WERI-Rb-1 (cell line): ENCODE measurements at places on chromosomes 11 and 22.

DNA sequence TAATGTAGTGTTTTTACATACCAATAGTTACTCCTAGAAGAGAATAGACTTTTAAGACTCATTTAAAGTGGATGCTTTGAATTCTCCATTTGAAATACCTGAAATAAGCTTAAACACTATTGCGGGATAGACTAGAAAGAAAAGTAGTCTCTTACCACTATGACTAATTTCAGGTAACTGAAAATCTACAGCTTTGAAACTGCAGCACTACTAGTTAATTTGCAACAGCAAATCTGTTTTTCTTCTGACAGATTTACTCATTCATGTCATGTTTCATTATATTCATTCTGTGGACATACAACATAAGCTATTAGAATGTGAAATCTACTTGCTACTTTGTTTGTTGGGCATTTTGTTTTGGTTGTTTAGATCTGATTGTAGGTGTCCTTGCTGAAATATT, 153.6 kb downstream of the MAML2 start:
- DNase-seq, result no peak

DNA sequence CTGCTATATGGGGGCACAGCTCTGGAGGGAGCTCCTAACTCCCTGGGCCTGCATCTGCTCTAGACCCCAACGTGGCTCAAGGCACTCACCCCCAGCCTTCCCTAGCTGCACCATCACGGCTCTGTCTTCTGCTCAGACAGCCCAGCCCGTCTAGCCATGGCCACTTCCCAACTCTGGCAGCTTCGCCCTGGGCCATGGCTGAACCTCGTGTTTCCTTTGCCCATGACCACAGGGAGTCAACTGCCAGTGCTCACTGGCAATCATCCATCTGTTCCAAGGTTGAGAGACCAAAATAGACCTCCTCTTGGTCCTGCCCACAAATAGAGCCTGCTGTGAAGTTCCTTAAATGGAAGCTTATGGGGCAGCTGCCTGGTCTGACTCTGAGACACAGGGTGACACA, 5.4 kb downstream of the LMO1 start:
- DNase-seq, result no peak

DNA sequence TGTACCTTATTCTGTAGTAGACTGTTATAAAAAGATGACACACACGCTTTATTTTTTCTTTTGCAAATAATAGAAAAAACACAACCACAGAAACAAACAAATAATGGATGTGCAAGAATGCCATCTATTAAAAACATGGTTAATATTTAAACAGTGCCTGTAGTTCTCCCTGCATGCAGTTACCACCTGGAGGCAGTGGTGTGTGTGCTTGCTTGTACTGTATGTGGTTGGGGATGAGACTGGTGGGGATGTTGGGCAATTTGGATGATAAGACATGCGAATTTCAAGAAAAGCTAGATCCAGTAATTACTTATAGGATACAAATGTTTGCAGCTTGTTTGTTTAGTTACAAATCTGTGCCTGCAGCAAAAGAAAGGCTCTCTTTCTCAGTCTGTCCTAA, 3.6 kb downstream of the C11orf87 start:
- DNase-seq, result peak; percentile 34

- DNase-seq, result no peak
Observed at GRCh38 chr11:27694992-27695391, 5.3 kb downstream of the BDNF start.

DNA sequence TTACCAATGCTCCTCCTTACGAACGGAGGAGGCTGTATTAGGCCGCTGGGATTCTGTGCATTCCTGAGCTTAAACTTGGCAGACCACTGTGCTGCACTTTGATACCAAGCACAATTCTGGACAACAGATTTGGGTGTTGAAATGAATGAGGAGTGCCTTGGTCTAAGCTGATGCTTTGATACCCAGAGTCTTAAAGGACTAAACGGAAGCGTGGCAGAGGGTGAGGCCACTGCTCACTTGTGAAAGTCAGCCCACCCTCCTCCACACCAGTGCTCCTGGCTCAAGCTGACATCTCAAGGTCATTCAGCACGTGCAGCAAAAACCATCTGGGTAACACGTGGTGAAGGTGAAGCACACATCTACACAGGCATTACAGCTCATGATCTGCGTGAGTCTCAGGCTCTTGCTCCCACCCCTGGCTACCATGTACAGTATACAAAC, 85.9 kb downstream of the MICAL3 start:
- DNase-seq, result no peak

DNA sequence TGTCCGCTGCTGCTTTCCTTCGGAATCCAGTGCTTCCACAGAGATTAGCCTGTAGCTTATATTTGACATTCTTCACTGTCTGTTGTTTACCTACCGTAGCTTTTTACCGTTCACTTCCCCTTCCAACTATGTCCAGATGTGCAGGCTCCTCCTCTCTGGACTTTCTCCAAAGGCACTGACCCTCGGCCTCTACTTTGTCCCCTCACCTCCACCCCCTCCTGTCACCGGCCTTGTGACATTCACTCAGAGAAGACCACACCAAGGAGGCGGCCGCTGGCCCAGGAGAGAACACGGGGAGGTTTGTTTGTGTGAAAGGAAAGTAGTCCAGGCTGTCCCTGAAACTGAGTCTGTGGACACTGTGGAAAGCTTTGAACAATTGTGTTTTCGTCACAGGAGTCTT, 15.4 kb upstream of the ST14 start:
- DNase-seq, result no peak

- peak; percentile 1 for DNase-seq
Observed at GRCh38 chr11:70507466-70508230, 109.3 kb downstream of the CTTN start.

GRCh38 chr22:29973269-29973668, 90.3 kb downstream of the MTMR3 start:
- no peak for DNase-seq

GRCh38 chr11:22681281-22681812, 14.9 kb downstream of the GAS2 start:
- no peak for DNase-seq

GRCh38 chr22:37922191-37922590, 16.1 kb downstream of the MICALL1 start:
- DNase-seq, result no peak

DNA sequence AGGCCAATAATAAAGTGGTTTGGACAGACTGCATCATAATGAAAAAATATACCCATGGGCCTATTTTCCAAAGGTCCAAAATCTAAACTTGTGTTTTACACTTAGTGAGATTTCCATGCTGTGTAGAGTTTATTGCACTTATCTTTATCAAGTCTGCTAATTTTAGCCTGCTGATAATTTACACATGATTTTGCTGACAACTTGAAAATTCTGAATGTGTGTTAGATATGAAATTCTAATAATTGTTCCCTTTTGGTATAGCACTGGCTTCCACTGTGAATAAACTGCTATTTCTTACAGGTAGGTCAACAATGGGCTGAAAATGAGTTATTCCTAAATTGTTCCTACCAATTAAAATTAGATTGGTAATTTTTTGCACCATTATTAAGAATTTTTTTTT, 589.1 kb upstream of the ANO3 start:
- no peak for DNase-seq

DNA sequence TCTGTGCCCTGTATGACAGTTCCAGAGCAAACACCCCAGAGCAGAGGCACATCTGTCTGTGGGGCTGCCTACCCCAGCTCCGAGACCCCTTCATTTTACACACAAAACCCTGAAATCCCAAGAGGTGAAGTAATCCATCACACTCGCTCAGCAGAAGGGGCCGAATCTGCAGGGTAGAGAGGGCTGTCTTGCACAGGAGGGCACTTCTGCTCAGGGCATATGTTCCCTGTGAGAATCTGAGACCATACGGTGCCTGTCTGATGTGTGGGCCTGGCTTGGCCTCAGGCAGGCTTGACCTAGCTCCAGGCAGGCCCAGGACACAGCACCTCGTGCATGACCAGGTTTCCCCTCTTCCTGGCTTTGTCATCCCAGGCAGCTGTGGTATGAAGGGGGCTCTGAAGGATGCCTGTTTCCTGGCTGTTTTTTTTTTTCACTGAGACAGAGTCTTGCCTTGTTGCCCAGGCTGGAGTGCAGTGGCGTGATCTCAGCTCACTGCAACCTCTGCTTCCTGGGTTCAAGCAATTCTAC, 37.2 kb downstream of the GRIK4 start:
- no peak for DNase-seq

DNA sequence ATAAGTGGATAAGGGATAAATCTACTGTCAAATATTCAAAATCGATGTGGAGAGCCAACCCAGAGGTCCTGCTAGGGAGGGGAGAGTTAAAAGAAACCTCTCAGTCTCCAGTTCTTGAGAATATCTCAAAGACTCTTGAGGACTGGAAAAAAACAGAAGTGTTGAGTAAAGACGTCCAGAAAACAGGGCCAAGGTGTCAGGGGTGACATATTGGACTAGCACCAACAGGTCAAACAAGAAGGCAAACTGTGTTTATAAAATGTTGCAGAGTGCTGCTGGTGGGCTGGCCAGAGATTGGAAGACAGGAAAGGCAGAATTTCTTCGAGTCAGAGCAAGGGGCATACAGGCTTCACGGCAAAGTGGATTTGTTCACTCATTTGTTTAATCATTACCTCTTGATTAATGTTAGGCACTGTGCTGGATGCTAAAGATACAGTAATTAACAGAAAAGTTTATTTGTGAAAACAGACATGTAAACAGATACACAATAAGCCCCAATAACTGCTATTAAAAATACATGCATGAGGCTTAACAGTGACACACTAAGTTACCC, 33.7 kb upstream of the SMPD1 start:
- no peak for DNase-seq

DNA sequence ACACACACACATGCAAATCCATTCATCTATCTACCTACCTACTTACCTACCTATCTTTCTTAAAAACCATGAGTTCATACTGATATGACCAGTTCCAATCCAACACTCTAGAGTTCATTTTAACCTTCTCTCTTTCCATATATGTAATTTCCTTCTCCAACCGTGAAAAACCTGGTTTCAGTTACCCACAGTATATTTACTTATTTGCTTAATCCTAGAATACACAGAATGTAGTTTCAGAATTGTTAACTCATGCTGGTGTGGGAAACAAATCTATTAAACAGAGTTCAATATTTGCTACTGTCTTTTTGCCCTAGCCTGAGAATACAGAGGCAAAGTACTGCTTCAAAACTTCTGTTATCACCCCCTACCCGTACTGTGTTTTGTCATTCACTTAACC, 101.3 kb downstream of the RRM1 start:
- no peak for DNase-seq
